ENCODE measurements at places on chromosomes 6 and 20.

GRCh38 chr20:49395183-49395582 is 87.3 kb downstream of the KCNB1 start:
- no peak for DNase-seq

GRCh38 chr20:37342231-37343177 is 3.4 kb upstream of the SRC start:
- no peak for DNase-seq

DNA sequence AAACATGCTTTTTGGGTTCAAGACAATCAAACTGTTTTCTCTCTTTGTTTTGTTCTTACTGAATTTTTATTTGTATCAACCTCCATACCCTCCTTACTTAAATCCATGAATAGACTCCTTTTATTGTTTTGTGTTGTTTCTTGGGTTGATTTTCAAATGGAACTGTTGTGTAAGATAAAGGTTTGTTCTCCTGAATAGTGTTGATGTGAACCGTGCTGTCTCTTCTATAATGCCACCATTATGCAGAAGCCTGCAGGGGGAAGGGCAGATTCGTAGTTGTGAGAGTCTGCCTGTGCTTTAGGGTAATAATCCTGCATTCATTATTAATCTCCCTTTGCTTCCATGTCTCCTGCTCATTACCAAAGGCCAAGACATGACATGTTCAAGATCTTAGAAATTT is 105.9 kb downstream of the CDKAL1 start:
- no peak for DNase-seq

DNA sequence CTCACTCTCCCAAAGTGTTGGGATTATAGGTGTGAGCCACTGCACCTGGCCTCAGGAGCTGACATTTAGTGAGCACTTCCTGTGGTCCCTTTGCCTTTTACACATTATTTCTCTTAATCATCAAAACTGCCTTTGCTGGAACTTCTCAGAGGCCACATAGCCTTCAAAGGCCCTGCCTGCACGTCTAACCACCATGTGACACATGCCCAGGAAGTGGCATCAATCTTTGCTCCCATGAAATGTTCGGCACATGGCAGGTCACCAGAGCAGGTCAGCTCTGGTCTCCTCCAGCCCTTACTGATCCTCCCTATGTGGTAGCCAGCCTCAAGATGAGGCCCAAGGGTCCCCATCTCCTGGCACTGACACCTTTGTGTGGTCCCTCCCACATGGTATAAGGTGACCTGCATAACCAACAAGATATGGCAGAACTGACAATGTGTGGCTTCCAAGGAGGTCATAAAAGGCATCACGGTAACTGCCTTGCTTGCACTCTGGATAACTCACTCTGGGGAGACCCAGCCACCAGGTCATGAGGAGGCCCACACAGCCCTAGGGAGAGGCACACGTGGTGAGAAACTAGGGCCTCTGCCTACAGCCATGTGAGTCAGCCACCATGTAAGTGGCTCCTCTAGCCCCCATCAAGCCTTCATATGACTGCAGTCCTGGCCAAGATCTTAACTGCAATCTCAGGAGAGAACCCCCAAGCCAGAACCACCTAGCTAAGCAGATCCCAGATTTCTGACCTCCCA is 28.8 kb upstream of the HMGA1 start:
- DNase-seq = no peak

DNA sequence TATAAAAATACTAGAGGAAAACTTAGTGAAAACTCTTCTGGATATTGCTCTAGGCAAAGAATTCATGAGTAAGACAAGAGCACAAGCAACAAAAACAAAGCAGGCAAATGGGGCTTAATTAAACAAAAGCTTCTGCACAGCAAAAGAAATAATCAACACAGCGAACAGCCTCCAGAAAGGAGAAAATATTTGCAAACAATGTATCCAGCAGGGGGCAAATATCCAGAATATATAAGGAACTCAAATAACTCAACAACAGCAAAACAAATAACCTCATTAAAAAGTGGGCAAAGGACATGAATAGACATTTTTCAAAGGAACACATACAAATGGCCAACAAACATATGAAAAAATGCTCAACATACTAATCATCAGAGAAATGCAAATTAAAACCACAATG is 17.1 kb upstream of the HECA start:
- DNase-seq = no peak

DNA sequence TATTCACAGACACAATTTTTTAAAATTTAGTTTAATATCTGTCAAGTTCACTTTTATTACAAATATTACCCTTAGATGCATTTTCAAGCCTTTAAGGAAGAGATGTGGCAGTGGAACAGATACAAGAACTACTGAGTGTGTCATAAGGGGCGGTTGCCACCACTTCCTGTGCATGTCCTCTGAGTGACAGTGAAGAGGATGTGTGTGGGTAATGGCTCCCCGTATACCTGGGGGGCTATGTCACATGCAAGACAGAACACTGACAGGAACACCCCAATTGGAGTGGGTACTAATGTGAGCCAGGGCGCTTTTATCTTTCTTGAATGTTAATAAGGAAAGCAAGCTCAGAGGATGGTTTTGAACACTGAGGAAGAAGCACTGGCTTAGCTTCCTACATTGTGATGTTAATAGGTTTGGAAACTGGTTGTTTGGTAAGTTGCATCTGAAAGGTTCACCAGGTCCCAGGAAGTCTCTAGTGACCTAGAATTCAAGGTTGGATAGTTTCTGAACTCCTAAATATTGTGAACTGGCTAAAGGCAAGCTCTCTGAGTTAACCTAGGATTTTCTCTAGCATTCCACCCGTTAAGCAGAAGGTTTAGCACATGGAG is 83.4 kb upstream of the ASF1A start:
- DNase-seq = no peak

DNA sequence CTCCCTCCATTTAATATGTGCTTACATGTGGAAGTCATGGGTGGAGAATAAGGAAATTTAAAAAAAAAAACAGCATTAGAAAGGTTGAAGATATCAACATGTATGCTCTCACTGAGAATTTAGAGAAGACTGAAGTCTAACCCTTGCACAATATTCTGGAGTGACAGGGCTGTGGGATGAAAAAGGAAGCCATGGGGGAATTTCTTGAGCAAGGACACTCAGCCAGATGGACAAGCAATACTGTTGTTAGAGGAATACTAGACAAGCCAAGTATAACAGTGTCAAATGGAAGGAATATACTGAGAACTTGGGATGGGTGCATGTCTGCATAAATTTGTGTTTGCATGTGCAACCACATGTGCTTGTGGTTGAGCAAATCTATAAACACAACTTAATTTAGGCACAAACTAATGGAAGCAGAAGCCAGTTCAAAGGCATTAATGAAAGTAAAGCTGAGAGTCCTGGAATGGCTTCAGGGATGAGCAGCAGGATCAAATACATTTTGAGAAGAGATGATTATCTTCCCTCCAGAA is 119.7 kb downstream of the ADGRB3 start:
- DNase-seq = no peak

DNA sequence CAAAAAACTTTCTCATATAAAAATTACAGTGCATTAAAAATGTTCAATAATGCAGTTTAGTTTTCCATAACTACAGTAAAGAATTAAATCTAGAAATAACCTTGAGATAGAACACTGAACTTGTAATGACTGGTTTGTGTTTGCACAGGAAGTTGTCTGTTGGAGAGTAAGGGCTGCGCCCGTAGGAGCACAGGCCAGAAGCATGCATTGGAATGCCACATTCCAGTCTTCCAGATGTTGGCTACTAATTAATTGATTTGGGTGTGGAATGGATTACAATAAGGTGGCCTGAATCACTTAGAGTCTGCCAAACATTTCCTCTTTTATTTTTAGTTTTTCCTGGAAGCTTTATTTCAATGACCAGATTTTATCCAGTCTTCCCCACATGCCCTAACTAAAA is 582.6 kb upstream of the MMS22L start:
- no peak for DNase-seq

GRCh38 chr6:137823826-137824555 is 43.1 kb upstream of the TNFAIP3 start:
- DNase-seq = no peak

DNA sequence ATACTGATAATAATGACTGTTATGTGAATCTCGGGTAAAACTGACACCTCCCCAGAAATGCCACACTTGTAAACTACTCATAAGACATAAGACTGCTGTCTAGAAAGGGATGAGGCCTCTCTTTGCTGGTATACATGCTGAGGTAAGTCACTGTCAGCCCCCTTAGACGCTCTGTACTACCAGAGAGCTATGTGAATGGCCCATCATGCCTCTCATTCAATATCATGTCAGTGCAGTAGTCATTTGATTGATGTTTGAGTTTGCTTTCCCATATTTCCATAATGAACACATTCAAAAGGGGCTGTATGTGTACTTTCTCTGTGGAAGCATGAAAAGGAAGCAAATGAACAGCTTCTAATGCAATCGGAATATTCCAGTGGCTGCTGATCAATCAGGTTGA is 119.4 kb upstream of the AGPAT4 start:
- DNase-seq = no peak

- no peak for DNase-seq
These were observed 37.7 kb downstream of the KCNQ2 start for GRCh38 chr20:63434599-63435378.

DNA sequence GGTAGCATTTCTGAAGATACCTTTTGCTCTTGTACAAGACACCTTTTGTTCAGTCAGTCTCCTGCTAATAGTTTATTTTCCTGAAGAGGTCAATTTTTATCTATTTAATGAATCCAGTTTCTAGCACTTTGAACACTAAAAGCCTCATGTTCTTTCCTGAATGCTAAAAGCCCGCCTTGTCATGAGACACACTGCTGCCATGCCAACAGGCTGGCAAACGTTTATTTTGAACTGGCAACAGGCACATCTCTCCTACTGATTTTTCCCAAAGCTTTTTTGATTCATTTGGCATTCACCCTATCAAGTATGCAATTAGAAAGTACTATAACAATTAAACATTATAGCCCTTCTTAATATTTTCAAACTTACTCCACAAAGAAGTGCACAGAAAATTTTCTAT is 421.2 kb upstream of the EYS start:
- no peak for DNase-seq

DNA sequence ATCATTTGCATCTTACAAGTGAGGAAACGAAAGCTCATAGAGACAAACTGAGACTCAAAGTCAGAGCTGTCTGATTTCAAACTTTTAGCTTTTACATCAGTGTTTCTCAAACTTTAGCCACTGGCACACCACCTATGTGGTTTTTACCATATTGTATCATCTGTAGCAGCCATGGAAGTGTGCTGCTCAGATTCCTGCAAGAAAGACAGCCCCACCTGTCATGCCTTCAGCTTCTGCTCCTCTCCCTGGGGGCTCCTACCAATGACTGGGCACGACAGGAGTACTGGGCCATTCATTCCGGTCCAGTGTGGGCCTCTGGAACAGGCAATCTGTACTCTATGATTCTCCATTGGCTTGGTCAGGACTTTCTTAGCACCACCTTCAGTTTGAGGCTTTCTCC is 87.0 kb downstream of the BCAS1 start:
- no peak for DNase-seq

- no peak for DNase-seq
These were observed 7.3 kb downstream of the TFAP2D start for GRCh38 chr6:50720623-50721022.

- DNase-seq = no peak
These were observed 215.8 kb upstream of the RREB1 start for GRCh38 chr6:6891949-6892461.

All from cortex of kidney (tissue), 1 donor.